A375 (cell line): ENCODE measurements at places on chromosomes 2 and 18. TPM values are rescaled to one million over a fixed set of nuclear protein-coding genes. Genes with fewer than 3 reads are reported as not detected.

The PDE1A gene
- total RNA-seq = 0.11 TPM in 1 of 2 replicates, not detected in the other

The GPBAR1 gene
- total RNA-seq = 0.21 TPM in 1 of 2 replicates, not detected in the other

The SDC1 gene
- total RNA-seq = 31.4 and 35.3 TPM in 2 replicates

The GREB1 gene
- 0.53 and 1.5 TPM in 2 replicates for total RNA-seq

The TRIB2 gene
- 36.7 and 48.0 TPM in 2 replicates for total RNA-seq

The STARD6 gene
- total RNA-seq = 0.29 TPM in 1 of 2 replicates, not detected in the other

The DSEL gene
- total RNA-seq = 2.2 and 2.4 TPM in 2 replicates

The CRYGC gene
- total RNA-seq = not detected in 2 replicates

The STON1 gene
- total RNA-seq = 1.3 and 1.7 TPM in 2 replicates

The NXPH2 gene
- 0.42 TPM in 1 of 2 replicates, not detected in the other for total RNA-seq

The NEUROD1 gene
- total RNA-seq = not detected in 2 replicates

The CACNB4 gene
- 0.11 and 0.34 TPM in 2 replicates for total RNA-seq

The GTF3C2 gene
- 55.7 and 61.9 TPM in 2 replicates for total RNA-seq

The CHAC2 gene
- total RNA-seq = 11.7 and 14.1 TPM in 2 replicates

The OSBPL6 gene
- total RNA-seq = 5.7 and 7.0 TPM in 2 replicates

The ASB18 gene
- not detected in 2 replicates for total RNA-seq

The MYO5B gene
- total RNA-seq = 3.5 and 4.7 TPM in 2 replicates

The GALM gene
- not detected in 2 replicates for total RNA-seq

The RAPH1 gene
- 37.3 and 52.6 TPM in 2 replicates for total RNA-seq

The BOLL gene
- total RNA-seq = not detected in 2 replicates

The KCNG2 gene
- not detected in 2 replicates for total RNA-seq

The TOGARAM2 gene
- 0.08 TPM in 1 of 2 replicates, not detected in the other for total RNA-seq

The UCN gene
- 6.6 and 9.2 TPM in 2 replicates for total RNA-seq

The UPP2 gene
- not detected in 2 replicates for total RNA-seq

The GPR155 gene
- total RNA-seq = 0.30 and 0.72 TPM in 2 replicates

The ST8SIA3 gene
- total RNA-seq = not detected in 2 replicates

The LIMS3 gene
- 0.11 TPM in 1 of 2 replicates, not detected in the other for total RNA-seq

The CFC1 gene
- total RNA-seq = not detected in 2 replicates

The CFAP221 gene
- total RNA-seq = not detected in 2 replicates

The SLC1A4 gene
- total RNA-seq = 70.8 and 78.1 TPM in 2 replicates

The TMEM178A gene
- total RNA-seq = 0.38 TPM in 1 of 2 replicates, not detected in the other

The IL1F10 gene
- not detected in 2 replicates for total RNA-seq

The PLA2R1 gene
- 0.79 and 0.88 TPM in 2 replicates for total RNA-seq

The GAL3ST2 gene
- not detected in 2 replicates for total RNA-seq

The TSPYL6 gene
- total RNA-seq = not detected in 2 replicates

The NGEF gene
- total RNA-seq = 4.6 and 7.5 TPM in 2 replicates

The GPR39 gene
- total RNA-seq = 4.0 and 7.0 TPM in 2 replicates

The CNDP1 gene
- not detected in 2 replicates for total RNA-seq

The RTKN gene
- 27.1 and 30.5 TPM in 2 replicates for total RNA-seq

The GRB14 gene
- total RNA-seq = 0.45 and 0.53 TPM in 2 replicates

The C2orf66 gene
- total RNA-seq = 0.15 TPM in 1 of 2 replicates, not detected in the other

The ANKRD30BL gene
- not detected in 2 replicates for total RNA-seq

The CBLN2 gene
- total RNA-seq = 0.19 and 0.68 TPM in 2 replicates

The MALL gene
- total RNA-seq = 0.57 TPM in 1 of 2 replicates, not detected in the other

The CNTNAP5 gene
- total RNA-seq = 0.11 TPM in 1 of 2 replicates, not detected in the other

The CCDC138 gene
- total RNA-seq = 6.3 and 7.7 TPM in 2 replicates

The AFF3 gene
- total RNA-seq = 2.0 and 2.5 TPM in 2 replicates

The C1QL2 gene
- not detected in 2 replicates for total RNA-seq

The FASTKD1 gene
- 3.6 and 9.7 TPM in 2 replicates for total RNA-seq

The WDCP gene
- 4.9 and 5.9 TPM in 2 replicates for total RNA-seq

The KIF5C gene
- total RNA-seq = 4.1 and 4.7 TPM in 2 replicates

The SERPINB10 gene
- total RNA-seq = not detected in 2 replicates
